ENCODE measurements at places on chromosomes 11 and 22.
A peak's percentile ranks its signal among the peaks of the same experiment; 100 is the strongest.

DNA sequence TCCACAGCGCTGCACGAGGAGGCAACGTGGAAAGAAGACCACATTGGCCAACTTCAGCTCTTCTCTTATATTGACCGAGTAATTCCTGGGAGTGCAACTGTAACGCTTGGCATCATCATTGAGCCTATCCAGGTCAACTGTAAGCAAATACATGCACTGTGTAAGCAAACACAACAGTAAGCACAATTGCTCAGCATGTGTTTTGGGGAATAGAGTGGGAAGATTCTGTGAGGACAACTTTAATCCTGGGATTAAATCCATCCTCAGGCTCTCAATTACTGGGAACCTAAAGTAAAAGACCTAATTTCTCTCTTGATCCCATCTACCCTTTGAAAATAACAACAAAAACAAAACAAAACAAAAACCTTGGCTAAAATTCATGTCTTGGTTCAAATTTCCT lies 109.5 kb upstream of the DDI1 start:
- DNase-seq, result no peak

GRCh38 chr11:130037058-130037457 lies 32.6 kb upstream of the APLP2 start:
- no peak for DNase-seq

DNA sequence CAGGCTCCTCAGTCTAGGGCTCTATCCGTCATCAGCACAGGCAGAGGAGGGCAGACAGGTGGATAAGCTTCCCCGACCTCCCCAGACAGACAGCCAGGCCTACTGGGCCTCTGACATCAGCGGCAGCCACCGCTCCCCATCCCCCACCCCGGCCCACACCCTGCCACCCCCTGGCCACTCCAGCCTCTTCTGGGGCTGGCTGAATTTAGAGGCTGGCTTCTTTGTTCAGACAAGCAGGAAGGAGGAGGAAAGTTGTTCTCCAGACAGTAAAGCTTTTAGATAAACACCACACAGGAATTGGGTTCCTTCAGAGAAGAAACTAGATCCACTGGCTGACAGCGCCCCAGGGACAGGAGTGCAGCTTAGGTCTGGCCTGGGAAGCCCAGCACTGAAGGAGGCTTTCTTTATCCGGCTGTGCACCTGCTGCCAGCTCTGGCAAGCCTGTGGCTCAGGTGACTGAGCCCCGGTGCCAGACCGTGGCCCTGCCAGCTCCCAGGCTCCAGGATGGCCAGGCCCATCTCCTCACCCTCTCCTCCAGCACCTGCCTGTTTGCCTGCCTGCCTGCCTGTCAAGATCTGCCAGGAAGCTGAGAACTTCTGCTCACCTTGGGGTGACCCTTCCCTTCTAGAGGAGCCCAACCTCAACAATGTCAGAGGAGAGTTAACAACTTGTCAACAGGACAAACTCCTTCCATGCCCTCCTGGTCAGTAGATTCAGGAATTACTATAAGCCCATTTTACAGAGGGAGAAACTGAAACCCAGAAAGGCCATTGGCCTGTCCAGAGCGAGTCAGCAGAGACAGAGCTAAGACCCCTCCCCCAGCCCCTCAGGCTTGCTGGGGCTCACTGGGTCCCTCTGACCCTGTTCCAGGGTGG lies 44.0 kb upstream of the KLHL35 start:
- no peak for DNase-seq

GRCh38 chr11:46951864-46952263 lies 15.3 kb downstream of the CSTPP1 start:
- DNase-seq, result peak; percentile 6

DNA sequence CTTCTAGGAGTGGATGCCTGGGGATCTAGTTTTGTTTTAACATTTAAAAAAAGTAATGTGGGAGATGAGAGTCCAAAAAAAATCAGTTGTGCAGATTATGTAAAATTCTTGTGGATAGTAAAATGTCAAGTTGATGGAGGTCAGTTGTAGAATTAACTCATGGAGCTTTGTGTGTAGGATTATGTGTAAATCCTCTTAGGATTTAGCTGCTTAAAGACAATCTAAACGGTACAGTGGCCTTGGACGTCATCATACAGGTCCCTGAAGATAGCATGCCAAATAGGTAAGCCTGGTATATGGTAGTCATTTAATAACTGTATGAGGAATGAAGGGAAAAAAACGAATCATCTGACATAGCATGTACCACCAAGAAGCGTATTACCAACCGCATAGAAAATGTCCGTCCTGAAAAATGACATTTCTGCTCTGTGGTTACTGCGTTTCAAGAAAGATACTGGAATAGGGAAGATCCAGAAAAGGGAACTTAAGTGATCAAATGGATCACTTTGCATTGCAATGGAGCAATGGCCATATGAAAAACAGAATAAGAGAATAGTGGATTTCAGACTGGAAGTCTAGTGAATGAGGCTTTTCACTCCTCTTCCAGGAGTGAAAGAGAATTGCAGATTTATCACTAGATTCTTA lies 61.3 kb downstream of the BCL2L13 start:
- peak; percentile 11 for DNase-seq

DNA sequence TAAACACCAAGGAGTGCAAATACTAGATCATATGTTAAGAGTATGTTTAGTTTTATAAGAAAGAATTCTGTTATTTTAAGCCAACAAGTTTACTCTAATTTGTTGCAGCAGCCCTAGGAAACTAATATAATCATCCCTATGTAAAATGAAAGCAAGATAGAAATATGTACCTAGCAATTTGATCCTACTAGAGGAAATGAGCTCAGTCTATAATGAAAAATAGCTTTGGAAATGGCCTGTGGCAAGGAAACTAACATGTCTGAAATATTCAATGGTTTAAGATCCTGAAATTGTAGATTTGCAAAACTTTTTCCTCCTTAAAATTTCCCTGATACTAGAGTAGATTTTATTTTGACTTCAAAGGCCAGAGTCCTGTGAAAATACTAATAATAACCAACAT lies 112.7 kb upstream of the SLC5A12 start:
- DNase-seq, result no peak

DNA sequence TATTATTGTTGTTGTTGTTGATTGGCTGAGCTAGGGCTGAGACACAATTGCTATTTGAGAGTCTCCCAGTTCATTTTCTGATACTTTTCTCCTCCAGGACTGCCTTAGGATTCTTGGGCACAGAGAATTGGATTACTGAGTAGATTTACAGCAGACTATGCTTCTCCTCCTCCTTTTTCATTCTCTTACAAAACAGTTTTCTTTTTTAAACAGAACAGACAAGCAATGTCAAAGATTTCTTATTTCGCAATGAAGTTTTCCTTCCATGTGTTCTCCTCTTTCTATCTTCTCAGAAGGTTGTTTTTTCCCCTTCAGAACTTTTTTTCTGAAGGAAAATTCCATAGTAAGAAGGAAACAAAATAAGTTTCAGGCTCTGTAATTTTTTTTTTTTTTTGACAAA lies 19.8 kb upstream of the TIMP3 start:
- no peak for DNase-seq

DNA sequence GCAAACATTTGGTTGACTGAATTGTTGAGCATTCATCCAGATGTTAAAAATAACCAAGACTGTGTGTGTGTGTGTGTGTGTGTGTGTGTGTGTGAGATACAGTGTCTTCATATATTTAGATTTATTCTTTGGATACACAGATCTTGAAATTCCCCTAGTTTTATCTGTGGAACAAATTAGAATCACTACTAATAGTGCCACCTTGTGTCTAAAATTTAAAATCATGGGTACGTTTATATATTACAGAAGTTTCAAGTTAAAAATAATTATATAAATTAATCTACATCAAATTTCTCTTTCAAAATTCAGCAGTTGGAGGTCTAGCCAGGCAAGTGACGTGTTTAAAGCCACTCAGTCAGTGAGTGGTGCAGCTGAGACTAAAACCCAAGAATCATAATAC lies 1566.2 kb upstream of the TENM4 start:
- peak; percentile 39 for DNase-seq

- peak; percentile 58 for DNase-seq
Measured at GRCh38 chr11:17063171-17064002, 14.1 kb downstream of the RPS13 start.

DNA sequence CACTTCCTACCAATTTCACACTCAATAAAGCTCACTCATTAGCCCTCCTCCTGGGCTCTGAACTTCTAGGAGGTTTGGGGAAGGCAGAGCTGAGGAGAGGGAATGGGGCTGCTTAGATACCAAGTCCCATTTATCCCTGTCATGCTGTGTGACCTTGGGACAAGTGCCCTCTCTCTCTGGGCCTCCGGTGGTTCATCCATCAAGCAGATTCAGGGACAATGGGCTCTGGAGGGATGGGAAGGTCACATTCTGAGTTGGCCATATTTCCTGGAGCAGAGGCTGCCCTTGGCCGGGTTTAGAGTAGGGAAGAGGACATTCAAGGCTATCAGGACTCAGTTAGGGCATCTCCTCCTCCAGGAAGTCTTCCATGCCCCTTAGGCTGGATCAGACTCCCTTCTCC lies 66.7 kb downstream of the PDE2A start:
- DNase-seq, result no peak

DNA sequence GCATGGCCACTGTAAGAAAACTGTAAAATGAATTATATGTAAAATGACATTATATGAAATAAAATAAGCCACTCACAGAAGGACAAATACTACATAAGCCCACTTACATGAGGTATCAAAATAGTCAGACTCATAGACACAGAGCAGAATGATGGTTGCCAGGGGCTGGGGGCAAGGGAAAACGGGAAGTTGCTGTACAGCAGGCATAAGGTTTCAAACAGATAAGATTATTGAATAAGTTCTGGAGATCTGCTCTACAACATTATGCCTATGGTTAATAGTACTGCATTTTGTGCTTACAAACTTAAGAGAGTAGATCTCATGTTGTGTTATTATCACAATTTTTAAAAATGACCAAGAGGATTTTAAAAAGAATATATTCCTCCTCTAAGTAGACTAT lies 32.7 kb upstream of the HEPHL1 start:
- peak; percentile 35 for DNase-seq

DNA sequence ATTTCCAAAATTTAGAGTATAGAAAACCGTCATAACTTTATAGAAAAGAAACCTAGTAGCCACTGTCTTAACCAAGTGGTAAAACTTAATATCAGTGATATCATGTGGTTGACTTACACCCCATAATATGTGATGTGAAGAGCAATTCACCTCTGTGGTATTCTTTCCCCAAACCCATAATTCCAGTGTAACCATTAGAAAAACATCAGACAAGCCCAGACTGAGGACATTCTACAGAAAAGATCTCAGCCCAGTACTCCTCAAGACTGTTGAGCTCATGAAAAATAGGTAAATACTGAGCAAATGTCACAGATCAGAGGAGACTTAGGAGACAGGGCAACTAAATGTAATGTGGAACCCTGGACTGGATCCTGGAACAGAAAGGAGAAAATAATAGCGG lies 134.6 kb downstream of the PGR start:
- no peak for DNase-seq

DNA sequence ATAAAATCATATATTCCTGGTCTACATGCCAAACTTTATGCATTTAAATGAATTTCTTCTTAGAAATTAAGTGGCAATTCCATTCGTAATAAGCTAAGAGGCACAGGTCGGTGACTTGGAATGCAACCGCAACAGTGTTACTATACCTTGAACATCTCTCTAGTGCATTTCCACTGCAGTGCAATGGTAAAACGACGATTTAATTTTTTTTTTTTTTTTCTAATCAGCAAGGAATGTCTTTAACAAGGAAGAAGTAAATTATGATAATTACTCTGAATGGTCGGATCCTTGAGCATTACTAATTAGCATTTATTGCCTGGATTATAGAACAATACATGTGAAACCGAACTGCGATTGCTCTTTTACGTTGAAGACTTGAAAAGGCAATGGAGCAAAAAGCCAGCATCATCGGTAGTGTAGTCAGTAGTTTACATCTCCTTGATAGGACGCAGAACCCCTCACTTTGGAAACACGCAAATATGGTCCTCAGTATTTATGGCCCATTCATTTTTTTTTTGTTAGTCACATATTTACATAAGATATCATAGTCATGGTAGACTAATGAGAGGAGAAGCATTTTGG lies 20.2 kb downstream of the BLID start:
- no peak for DNase-seq

DNA sequence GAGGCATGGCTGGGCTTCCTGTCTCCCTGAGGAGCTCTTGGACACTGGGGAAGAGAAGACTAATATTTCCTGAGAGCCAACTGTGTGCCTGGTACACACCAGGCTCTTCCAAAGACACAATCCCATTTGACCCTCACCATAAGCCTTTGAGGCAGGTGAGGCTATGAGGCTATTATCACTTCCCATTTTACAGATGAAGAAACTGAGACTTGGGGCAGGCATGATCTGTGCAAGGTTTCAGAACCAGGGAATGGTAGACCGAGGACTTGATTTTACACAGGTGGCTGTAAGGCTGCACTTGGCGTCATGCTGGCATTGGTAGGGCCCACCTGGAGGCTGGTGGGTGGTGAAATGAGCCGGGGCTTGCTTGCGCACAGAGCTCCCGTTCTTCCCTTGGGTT lies 90.8 kb downstream of the LRRC32 start:
- no peak for DNase-seq

DNA sequence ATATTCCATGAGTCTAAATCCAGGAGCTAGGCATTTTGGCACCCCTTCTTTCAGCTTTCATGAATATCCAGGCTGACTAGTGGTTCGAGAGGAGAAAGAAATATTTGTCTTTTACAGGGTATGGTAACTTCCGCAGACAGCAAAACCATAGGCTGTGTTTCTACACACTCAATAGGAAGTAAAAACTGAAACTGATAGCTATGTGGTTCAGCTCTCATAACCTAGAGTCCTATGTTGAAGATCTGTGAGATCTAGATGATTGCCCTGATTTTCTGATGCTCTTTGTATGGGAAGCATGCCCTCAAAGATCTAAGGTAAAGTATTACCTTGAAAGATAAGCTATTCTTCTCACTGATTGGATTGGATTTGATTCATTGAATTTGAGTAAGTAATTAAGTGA lies 118.3 kb downstream of the CD44 start:
- DNase-seq, result peak; percentile 58

GRCh38 chr11:15864026-15864805 lies 492.1 kb downstream of the SOX6 start:
- no peak for DNase-seq

- no peak for DNase-seq
Measured at GRCh38 chr11:103671143-103671651, 365.2 kb upstream of the DDI1 start.

DNA sequence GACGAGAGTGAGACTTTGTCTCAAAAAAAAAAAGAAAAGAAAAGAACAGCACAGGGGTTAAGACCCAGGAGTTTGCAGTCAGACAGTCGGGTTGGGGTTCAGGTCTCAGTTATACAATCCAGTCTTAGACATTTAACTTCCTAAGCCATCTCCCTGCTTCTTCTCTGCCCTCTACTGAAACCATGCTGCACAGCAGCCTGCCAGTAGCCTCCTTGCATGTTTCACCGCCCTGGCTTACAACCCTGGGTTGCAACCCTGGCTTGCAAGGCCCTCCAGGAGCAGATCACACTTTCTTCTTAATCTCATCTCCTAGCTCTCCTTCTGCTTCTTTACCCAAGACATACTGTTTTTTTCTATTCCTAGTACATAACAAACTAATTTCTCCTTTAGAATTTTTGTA lies 5.9 kb upstream of the B3GAT3 start:
- DNase-seq, result peak; percentile 58

GRCh38 chr11:15146271-15147003 lies 31.7 kb downstream of the INSC start:
- no peak for DNase-seq

- no peak for DNase-seq
Measured at GRCh38 chr11:114259124-114259526, 37.1 kb upstream of the NNMT start.

- DNase-seq, result no peak
Measured at GRCh38 chr11:118901494-118902335, 18.0 kb downstream of the CXCR5 start.

- DNase-seq, result no peak
Measured at GRCh38 chr11:61951484-61952135, 1.5 kb downstream of the BEST1 start.

- DNase-seq, result no peak
Measured at GRCh38 chr11:134911514-134912180, 499.6 kb upstream of the B3GAT1 start.

All from common myeloid progenitor, CD34-positive (primary cell).